ENCODE measurements at places on chromosomes 12 and 14.
A peak's percentile ranks its signal among the peaks of the same experiment; 100 is the strongest.

- H3K4me3 ChIP-seq = no peak overlapping the region
- H3K27me3 ChIP-seq = no peaks in the 10 kb centered on the region
- no peak for DNase-seq
- H3K36me3 ChIP-seq = peaks cover 8% of the 10 kb centered on the region
- no peak overlapping the region for H3K27ac ChIP-seq
These were observed 3.1 kb upstream of the MDM2 start for GRCh38 chr12:68804657-68805591.

GRCh38 chr12:6280053-6280469 lies 30.4 kb upstream of the PLEKHG6 start:
- peaks cover 69% of the 10 kb centered on the region for H3K4me1 ChIP-seq
- peak overlapping the region; percentile 93 for H3K27ac ChIP-seq
- DNase-seq = peak; percentile 95
- H3K36me3 ChIP-seq = no peaks in the 10 kb centered on the region
- no peak overlapping the region for H3K4me3 ChIP-seq

- no peak for DNase-seq
- no peaks in the 10 kb centered on the region for H3K27me3 ChIP-seq
- H3K4me3 ChIP-seq = no peak overlapping the region
- H3K4me1 ChIP-seq = peaks cover 14% of the 10 kb centered on the region
- H3K36me3 ChIP-seq = no peaks in the 10 kb centered on the region
These were observed 33.3 kb downstream of the RCOR1 start for GRCh38 chr14:102625564-102626296.

DNA sequence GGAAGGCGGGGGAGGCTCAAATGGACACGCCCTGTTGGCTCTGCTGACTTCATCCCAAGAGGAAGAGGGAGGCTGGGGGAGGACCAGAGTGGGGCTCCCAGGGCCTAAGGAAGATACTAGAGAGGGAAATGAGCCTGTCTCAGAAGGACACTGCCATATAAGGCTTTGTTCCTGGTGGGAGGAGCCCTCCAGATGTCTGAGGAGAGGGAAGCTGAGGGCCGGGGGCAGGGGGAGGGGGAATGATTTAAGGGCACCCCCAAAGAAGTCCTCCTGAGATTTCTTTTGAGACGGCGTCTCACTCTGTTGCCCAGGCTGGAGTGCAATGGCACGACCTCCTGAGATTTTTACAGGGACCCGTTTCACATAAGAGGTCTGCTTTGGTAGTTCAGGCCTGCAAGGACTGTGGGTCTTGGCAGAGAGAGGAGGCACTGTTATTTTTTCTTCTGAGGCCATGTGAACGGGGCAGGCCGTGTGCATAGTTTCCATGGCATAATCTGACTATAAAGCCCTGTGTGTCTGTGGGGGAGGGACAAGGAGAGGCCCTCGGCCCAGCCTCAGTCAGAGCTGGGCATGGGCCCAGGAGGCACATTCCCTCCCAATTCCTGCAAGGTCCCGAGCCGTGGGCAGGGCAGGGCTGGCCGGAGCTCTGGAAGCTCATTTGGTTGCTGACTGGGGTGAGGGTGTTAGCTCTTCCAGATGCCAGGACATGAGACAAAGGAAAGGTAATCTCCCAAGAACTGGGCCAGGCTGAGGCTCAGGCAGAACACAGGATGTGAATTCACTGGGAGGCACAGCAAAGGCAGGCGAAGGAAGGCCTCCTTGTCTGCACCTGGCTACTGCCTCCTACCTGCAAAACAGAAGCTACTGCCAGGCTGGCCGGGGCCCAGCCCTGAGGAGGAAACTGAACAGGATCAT lies 22.2 kb upstream of the PLEKHG3 start:
- H3K27me3 ChIP-seq = no peaks in the 10 kb centered on the region
- peaks cover 9% of the 10 kb centered on the region for H3K4me1 ChIP-seq
- H3K4me3 ChIP-seq = no peak overlapping the region
- DNase-seq = no peak
- no peak overlapping the region for H3K27ac ChIP-seq

GRCh38 chr12:87444039-87444438 lies 585.2 kb downstream of the C12orf50 start:
- H3K36me3 ChIP-seq = 0 out of 2 replicates have a peak, but pooled peaks cover 3% of the 10 kb centered on the region
- no peak for DNase-seq
- H3K27me3 ChIP-seq = no peaks in the 10 kb centered on the region
- no peak overlapping the region for H3K27ac ChIP-seq
- H3K4me1 ChIP-seq = peaks cover 22% of the 10 kb centered on the region

Data from PC-9 (cell line).